ENCODE measurements at places on chromosomes 5 and 9.

GRCh38 chr5:60183881-60184280, 290.4 kb upstream of the PDE4D start:
- DNase-seq, result no peak

GRCh38 chr5:124812771-124813358, 66.4 kb upstream of the ZNF608 start:
- no peak for DNase-seq

DNA sequence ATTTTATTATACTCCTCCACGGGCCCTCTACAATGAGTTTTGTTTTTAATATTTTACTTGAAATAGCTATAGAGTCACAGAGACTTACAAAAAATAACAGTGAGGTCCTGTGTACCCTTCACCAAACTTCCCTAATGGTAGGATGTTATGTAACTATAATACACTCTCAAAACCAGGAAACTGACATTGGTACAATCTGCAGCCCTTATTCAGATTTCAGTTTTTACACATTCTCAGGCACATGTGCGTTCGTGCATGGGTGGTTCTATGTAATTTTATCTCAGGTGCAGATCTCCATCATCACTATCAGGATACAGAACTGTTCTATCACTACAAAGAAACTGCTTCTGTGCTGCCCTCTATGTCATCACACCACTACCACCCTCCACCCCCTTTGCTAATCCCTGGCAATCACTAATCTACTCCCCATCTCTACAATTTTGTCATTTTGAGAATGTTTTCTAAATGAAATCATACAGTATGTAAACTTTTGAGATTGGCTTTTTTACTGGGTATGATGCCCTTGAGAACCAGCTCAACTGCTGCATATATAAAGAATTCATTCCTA, 16.4 kb downstream of the RAB14 start:
- DNase-seq, result no peak

GRCh38 chr5:54421976-54422375, 33.5 kb upstream of the HSPB3 start:
- DNase-seq, result no peak

DNA sequence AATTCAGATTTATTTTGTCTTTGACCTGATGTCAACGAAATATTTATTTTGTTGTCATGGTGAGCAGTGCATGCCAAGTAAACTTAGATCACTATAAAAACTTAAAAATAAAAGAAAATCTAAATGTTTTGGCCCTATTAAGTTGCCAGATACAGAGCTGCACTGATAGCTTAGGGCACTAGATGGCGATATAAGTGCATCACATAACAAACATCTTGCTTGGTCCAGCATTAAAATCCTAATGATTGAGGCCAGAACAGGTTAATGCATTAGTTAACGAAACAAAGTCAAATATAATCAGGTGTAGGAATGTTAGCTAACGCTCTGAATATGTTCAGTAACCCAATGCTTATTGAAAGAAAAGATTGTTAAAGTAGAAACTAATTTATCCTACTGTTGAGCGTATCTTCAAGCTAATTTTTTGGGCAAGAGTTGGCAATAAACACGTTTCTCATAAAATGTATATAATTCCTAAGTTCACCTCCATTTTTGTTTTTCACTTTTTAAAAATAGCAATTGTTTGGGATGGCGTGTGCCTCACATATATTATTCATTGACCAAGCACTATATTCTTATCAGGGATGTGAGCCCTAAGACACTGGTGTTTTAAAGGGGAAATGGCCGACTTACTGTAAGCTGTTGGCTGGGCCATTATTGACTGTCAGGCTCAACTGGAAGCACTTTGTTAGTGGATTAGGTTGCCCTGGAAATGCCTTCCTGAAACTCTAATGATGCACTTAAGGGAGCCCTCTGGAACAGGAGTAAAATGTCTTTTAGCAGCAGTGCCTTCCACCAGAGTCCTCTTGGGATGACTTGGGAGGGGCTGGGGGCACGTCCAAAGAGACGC, 33.3 kb downstream of the KCTD16 start:
- DNase-seq, result peak; percentile 19

- no peak for DNase-seq
Observed at GRCh38 chr5:81164936-81165335, 68.2 kb upstream of the CKMT2 start.

DNA sequence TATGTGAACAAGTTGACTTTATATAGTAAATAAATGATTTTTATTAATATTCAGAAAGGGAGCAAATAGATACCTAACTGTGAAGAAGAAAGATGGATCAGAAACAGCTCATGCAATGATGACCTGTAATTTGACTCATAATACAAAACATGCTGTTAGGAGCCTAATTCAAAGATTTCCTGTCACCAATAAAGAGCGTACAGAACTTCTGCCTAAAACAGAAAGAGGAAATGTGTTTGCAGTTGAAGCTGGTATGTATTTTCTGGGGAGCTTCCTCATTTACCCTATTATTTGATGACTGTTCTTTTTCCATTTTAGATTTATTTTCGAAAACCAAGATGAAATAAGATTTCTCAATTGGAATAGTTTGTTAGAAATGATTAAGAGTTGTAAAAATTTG, 11.4 kb downstream of the YTHDC2 start:
- no peak for DNase-seq

- peak; percentile 76 for DNase-seq
Observed at GRCh38 chr5:150295741-150296486, 6.3 kb upstream of the CAMK2A start.

GRCh38 chr9:69815313-69815712, 5.3 kb upstream of the CFAP95 start:
- no peak for DNase-seq

DNA sequence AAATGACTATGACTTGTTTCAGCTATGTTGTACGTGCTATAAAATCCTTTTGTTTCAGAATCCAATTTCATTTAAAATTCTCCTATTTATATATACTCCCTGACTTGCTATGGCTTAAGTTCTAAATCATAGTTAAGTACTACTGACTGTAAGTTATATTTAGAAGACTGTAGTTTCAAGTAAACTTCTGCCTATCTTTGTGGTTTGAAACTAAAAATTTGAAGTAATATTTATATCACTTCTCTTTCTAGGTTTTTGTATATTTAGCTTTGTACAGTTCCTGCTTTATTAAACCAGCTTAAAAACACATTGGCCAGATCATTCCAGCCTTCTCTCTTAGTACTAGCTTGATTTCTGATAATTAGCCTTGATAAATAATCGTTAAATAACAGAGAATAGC, 196.3 kb downstream of the MLLT3 start:
- no peak for DNase-seq

DNA sequence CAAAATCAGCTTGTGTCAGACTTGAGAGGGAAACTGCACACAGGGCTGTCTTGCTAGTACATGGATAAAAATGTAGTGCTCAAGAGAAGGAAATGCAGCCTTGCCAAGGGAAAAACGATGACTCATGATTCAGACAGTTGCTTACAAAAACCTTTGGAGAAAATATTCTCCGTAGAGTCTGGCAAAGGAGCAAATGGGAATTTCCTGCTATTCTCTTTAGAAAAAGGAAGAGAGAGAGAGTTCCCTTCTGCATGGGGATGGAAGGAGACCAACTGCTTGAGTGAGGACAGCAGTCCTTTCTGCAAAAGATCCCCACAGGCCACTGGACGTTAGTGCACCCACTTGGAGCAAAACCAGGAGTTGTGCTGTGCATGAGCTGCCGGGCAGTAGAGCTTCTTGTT, 7.6 kb downstream of the IFNB1 start:
- no peak for DNase-seq

DNA sequence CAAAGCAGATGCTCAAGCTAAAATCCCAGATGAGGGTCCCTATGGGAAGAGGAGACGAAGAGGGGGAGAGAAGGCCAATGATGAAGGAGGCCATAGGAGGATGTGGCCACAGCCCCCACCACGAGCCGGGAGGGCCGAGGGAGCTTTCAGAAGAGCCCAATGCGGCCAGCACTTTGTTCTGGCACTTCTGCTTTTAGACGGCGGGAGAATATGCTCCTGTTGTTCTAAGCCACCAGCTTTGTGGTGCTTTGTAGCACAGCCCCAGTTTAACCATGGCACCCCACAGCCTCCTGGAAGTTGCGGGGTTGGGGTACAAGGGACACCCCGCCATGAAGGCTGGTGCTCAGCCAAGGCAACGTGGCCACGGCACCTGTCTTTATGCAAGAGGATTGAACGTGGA, 33.4 kb downstream of the LPCAT1 start:
- no peak for DNase-seq
